NCI-H446 treated with DMSO at 0.1 percent for 48 hours (cell line): ENCODE measurements at places on chromosomes 1 and 21.

- DNase-seq: no peak
Observed at GRCh38 chr1:63205776-63206175, 116.6 kb upstream of the FOXD3 start.

GRCh38 chr21:36135391-36136102 lies 668 bp downstream of the CBR3 start:
- no peak for DNase-seq

DNA sequence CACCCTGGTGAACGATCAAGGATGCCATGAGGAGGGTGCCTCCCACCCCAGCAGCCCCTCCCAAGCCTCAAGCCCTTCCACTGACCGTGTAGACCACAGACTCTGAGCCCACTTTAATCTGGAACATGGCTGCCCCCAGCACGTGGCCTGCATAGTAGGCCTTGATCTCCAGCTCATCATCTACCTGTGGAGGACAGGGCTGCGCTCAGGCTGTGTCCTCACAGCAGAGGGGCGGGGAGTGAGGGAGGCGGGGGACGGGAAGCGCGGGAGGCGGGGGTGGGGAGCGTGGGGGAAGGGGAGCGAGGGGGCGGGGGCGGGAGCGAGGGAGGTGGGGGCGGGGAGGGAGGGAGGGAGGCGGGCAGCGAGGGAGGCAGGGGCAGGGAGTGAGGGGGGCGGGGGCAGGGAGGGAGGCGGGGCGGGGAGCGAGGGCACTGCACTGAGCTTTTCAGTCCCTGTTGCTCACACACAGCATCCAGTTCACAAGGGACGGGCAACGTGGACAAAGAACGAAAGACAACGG lies 7.1 kb downstream of the PUSL1 start:
- no peak for DNase-seq

GRCh38 chr1:184367427-184368038 lies 19.3 kb upstream of the C1orf21 start:
- DNase-seq: no peak

- DNase-seq: no peak
Observed at GRCh38 chr1:39711104-39711965, 20.1 kb upstream of the HPCAL4 start.

- DNase-seq: no peak
Observed at GRCh38 chr21:18741954-18742353, 338.4 kb upstream of the TMPRSS15 start.

DNA sequence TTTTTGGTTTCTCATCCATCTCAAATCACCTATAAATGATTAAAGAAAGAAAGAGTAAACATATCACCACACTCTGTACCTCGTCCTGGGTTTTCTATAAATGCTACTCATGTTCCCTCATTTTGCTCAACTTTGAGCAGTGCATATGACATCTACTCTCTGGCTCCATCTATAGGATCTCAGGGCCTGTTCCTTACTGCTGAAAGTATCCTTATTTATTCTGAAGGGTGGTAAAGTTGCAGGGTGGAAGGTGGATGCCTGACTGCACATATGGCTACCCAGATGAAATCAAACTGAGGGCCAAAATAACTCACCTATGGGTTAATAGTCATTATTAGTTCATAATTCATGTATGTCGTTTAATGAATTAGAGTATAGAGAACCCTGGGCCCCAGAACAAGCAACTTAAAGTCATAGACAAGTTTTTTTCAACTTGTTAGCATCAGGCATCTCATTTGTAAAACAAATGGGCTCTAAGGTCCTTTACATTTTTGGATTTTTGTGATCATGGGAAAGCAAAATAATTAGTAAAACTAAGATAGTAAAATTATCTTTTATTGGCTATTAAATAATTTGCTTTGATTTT lies 46.5 kb downstream of the NCF2 start:
- DNase-seq: peak; percentile 60

- no peak for DNase-seq
Observed at GRCh38 chr1:42720868-42721267, 19.2 kb downstream of the CLDN19 start.
